AML-193 (cell line): ENCODE measurements at places on chromosomes 6 and 20.

DNA sequence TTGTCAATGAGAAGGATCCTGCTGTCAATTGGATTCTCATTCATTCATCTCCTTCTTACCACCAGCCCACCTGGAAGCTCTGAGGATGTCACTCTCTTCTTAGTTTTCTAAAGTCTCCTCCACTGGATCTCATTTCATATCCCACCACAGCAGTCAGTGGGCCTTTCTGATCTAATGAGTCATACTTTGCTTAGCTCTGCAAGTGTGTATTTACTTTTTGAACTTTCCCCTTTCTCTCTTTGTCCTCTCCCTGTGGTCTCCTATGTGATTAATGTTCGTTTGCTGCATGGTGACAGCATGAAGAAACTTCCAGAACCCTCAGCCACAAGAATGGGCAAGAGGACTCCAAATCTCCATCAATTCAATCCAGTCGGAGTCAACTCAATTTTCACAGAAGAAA is 63.6 kb upstream of the SYNDIG1 start:
- DNase-seq, result no peak

DNA sequence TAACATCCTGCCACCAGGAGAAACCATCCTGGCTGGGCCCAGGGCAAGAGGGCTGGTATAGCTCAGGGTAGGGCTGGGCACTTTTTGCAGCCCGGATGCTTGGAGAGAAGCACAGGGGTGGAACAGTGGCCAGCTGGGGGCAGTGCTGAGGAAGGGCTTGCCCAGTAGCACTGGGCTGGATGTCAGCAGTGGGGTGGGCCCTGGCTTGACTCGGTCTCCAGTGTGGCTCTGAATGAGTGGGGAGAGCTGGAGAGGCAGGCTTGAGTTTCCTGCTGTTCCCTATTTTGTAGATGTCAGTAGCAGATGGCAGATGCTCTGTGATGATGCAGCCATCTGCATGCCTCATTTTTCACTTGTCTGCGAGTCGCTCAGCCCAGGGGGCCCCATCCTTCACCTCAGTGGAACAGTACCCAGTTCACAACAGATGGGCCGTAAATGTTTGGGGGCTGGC is 56.3 kb upstream of the TULP1 start:
- no peak for DNase-seq

GRCh38 chr6:25832307-25832662 is 433 bp upstream of the SLC17A1 start:
- DNase-seq, result no peak

GRCh38 chr6:46128476-46128875 is 1.3 kb upstream of the ENPP4 start:
- DNase-seq, result peak; percentile 54

DNA sequence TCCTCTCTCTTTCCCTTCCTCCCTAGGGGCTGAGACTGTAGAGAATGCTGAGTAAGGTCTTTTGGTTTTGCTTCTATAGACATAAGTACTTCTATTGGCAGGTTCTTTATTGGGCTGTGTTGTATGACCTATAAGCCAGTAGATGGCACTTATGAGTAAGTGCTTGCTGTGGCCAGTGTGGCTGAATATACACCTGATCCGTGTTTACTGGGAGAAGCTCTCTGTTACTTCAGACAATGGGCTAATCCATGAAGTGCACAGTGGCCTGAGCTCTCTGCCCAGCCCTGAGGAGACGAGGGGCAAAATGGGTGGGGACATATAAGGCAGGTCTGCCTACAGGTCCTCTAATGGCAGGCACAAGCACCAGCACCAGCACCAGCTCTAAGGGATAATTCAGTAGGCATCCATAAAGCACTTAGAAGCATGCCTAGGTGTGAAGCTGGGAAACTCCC is 610.3 kb downstream of the RNF144B start:
- DNase-seq, result peak; percentile 52
